ENCODE measurements at places on chromosomes 11 and 22. TPM values are rescaled to one million over a fixed set of nuclear protein-coding genes. Genes with fewer than 3 reads are reported as not detected.

TRIM29 gene
- not detected for total RNA-seq

LAYN gene
- total RNA-seq = 18.3 TPM

LARGE2 gene
- not detected for total RNA-seq

HBG1 gene
- total RNA-seq = not detected

FOLH1 gene
- not detected for total RNA-seq

KRTAP5-11 gene
- total RNA-seq = not detected

PATE4 gene
- total RNA-seq = not detected

MRGPRX4 gene
- total RNA-seq = not detected

LSP1 gene
- total RNA-seq = 34.2 TPM

NUP160 gene
- total RNA-seq = 12.4 TPM
